ENCODE measurements at places on chromosomes 16 and 17.

DNA sequence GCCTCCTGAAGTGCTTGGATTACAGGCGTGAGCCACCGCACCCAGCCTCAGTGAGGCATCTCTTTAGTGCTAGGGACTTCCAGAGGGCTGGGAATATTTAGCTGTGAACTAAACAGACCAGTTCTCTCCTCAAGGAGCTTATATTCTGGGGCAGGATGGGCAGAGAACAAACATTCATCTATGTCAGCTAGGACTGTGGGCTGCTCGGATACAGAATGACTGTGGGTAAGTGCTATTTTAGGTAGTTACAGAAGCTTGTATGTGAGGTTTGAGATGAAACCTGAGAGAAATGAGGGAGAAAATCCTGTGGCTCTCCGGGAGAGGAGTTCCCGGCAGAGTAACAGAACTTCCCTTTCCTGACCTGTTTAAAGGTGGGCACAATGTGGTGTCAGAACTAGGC, 6.2 kb upstream of the INPP5K start:
- DNase-seq = no peak

GRCh38 chr17:48002916-48003416, 32.1 kb downstream of the CDK5RAP3 start:
- DNase-seq = no peak

DNA sequence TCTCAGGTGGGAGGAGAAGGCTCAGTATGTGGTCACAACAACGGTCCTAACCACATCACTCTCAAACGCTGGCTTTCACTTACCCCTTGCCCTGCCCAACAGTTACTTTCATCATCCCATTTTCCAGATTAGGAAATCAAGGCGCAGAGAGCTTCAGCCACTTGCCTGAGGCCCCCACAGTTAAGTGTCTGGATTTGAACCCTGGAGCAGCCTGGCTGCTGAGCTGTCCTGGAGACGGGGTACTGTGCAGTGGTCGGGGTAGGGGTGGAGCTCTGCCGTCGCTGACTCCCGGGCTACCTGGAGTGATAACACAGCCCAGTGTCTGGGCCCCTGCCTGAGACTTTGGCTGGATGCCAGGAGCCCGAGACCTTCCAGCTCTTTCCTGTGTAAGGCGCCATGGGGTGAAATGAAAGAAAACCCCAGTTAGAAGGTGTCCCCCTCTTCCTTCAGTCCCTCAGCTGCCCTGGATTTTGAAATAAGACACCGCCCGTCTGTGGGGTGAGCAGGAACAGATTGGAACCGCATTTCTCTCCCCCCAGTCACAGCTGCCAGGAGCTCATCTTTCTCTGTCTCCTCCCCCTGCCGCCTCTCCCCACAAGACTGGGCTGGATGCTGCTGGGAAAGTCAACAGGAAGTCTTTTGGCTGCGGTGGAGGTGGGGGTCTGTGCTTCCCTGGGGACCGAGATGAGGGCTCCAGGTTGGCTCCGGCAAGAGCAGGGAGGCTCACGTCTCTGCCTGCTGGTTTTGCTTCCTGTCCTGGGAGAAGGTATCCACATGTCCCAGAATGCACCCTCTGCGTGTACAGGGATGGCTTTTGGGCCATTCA, 280.2 kb downstream of the SEC14L1 start:
- peak; percentile 79 for DNase-seq

DNA sequence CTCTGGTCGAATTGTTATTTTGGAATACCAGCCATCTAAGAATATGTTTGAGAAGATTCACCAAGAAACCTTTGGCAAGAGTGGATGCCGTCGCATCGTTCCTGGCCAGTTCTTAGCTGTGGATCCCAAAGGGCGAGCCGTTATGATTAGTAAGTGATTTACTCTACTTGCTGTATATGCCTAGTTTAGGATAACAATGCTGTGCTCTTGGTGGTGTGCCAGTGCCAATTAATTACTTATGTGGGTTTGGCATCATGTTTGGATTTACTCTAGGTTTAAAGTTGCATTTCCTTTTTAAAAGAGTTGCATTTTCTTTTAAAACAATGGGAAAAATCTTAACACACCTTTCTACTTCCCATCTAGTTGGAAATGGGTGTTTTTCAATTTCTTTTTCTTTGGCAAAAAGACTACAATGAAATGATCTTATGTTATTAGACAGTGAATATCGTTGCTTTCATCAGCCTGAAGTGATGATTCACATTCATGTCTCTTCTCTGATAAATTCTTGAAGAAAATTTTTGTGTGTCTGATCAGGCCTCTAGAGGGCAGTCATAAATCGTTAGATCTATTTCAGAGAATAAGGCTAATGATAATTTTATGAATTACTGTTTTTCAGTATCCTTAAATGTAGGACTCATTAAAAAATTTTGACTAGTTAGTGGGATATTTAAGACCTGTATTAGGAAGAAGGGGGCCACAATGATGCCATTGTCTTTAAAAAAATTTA, 5.6 kb downstream of the SF3B3 start:
- peak; percentile 68 for DNase-seq

DNA sequence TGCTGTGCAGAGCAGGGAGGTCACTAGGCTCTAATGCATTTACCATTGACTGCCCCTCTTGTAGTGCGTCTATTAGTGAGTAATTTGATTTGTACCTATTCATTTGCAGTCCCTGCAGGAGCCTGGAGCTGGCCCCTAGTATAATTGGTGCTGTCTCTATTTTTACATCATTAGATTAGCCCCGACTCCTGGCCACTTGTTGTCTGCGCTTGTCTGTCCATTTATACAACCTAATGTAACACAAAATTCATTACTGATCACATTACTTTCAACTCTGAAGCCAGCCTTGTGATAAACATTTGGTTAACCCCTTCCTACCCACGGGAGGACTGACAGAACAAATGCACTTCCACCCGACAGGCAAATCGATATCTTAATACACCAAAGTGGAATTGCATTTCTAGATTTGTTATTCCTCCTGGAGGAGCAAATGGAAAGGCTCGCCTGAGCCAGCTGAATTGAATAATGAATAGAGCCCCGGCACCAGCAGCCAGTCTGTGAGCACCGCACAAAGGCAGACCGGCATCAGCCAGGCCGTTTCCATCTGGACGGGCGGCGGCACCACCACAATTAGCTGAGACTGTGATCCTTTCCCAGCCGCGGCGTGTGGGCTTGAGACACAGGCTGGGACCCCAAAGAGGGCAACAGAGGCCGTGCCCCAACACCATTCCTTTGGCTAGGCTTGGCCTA, 18.7 kb upstream of the TBX2 start:
- no peak for DNase-seq

GRCh38 chr17:47095268-47095667, 93.8 kb downstream of the CDC27 start:
- no peak for DNase-seq
